Stimulated activated CD4-positive, alpha-beta T cell treated with anti-CD3 and anti-CD28 coated beads, Interleukin-12 subunit alpha, Interleukin-12 subunit beta, amount 100 ng/mL, for 4 hours (primary cell): ENCODE measurements at places on chromosomes 1 and 21.

- no peak for DNase-seq
These were observed 299 bp downstream of the DIP2A start for GRCh38 chr21:46459024-46459355.

- no peak for DNase-seq
These were observed at the start of gene ASCL5 for GRCh38 chr1:201126832-201127754. Gene ASCL5 (minus strand): TSS chr1:201127184. CDS start chr1:201115372, 11,812 bp downstream.

DNA sequence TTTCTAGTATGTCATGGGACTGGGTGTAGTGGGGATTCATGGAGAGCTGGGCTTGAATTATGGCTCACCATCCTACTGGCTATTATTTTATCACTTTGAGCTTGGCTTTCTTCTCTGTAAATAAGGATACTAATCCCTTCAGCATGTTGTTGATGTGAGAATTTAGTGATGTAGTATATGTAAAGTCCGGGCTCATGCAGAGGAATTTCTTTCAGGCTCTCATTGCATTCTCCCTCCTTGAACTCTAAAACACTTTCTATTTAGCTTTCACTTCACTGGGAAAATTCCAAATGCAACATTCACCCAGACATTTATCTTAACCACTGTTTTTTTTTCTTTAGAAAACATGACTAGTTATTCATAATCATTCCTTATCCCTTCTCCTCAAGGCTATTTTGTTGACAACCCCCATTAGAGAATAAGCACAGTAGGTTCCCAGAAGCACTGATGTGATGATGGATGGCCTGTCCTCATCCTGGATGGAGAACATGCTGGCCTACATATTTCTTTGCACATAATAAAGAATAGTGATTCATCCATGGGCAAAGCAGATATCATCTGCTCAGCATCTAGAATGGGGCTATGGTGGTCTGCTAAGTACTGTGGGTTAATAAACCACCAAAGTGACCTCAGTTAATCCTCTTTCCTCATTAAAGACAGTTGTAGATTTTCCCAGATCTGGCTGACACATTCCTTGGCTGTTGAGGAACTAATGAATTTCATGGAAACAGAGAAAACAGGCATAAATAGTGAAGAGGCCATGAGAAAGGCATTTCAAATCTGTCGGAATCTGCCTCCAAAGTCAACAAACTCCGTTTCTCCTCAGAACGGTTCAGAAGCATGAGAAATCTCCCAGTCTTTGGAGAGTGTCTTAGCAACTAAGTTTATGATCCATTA is 68.0 kb upstream of the CYP2J2 start:
- DNase-seq = no peak

GRCh38 chr1:41161846-41162245 is 80.3 kb downstream of the SCMH1 start:
- DNase-seq = no peak

DNA sequence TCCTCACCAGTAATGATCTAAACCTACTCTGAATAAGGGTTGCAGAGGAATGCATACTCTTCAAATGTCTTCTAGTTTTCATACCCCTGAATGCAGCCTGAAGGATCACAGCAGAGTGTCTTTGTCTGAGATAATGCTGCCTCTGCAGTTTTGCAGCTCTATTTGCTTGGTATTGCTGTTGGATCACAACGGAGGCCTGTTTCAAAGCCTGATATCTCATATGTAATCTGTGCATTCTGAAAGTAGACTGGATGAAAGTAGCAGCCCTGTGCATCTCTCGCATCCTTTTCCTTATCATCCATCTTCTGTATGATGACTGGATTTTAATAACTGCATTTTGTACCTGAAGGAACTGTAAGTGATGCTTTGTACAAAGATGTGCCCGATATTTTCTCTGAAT is 34.9 kb upstream of the F13B start:
- DNase-seq = no peak

- no peak for DNase-seq
These were observed 26.6 kb downstream of the SCYL3 start for GRCh38 chr1:169867012-169867675.

- DNase-seq = no peak
These were observed 7.5 kb upstream of the TOMM20 start for GRCh38 chr1:235136111-235136510.

DNA sequence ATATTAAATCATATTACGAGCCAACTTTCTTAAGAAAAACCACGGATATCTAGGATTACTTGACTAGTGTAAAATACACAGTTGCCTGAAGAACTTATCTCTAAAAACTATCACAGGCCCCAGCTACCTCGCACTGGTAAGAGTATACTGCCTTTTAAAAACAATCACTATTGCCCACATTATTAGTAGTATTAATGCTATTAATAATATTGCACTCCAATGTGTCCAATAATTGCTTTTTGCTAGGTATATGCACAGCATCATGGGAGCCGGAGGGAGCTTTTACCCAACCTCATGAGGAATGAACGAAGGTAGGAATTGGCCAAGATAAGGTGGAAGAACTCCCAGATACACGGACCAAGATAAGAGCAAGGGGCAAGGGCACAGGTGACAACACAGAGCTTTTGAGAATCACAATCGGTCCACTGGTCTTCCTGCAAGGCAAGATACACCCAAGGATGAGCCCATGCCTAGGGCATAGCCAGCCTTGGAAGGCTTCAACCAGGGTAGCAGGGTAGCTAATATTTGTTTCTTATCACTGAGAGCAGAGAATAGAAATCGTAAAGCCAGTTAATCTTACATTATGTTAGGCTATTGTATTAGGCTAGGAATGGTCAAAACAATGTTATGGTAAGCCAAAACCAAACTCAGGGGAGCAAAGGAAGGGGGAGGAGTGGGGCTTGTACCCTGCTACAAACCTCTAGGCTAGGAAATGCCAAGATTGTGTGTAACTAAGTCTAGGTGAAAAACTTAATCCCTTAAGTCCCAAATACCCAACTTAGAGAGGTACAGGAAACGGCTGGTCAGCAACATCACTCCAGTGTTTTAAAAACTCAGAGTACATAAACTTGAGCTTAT is 9.4 kb downstream of the GLUL start:
- DNase-seq = no peak

DNA sequence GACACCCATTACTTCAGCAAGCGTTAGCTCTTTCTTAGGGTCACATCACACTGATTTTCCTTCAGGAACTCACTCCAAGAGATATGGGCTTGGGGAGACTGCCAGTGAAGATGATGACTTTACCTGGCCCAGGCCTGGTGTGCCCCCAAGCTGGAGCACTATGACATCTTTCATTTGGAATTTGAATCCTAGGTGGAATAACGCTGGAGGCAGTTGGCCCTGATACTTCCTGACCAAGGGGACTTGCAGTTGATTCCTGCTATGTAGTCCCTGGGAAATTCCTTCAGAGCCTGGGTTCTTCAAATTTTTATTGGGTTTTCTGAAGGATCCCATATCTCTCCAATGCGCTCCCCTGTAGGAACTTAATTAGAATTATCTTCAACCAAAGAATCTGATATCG is 114.9 kb upstream of the GUCA2B start:
- DNase-seq = no peak

- no peak for DNase-seq
These were observed 14.9 kb upstream of the SSBP3 start for GRCh38 chr1:54421101-54421504.

DNA sequence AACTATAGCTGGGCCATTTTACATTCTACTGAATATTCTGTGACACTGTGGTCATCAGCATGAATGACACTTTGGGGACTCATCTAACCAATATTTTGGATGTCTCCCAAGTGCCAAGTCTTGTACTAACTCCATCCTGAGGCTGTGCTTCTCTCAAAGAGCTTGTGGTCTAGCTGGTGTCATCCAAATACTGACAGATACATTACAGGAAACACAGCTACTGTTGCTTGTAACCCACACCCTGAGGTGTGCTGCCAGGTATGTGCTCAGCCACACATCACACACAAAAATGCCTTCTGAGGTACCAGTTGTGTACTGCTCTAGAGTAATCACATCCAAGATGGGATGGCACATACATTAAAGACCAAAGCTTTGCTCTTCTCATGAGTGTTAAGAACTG is 81.6 kb downstream of the ST6GALNAC5 start:
- DNase-seq = no peak
